ENCODE measurements at places on chromosomes 2 and 18. TPM values are rescaled to one million over a fixed set of nuclear protein-coding genes. Genes with fewer than 3 reads are reported as not detected.

Gene AMER3
- polyA plus RNA-seq = under 0.01 TPM

Gene ERLEC1
- polyA plus RNA-seq = 23.4 TPM

Gene REG3G
- not detected for polyA plus RNA-seq

DNA sequence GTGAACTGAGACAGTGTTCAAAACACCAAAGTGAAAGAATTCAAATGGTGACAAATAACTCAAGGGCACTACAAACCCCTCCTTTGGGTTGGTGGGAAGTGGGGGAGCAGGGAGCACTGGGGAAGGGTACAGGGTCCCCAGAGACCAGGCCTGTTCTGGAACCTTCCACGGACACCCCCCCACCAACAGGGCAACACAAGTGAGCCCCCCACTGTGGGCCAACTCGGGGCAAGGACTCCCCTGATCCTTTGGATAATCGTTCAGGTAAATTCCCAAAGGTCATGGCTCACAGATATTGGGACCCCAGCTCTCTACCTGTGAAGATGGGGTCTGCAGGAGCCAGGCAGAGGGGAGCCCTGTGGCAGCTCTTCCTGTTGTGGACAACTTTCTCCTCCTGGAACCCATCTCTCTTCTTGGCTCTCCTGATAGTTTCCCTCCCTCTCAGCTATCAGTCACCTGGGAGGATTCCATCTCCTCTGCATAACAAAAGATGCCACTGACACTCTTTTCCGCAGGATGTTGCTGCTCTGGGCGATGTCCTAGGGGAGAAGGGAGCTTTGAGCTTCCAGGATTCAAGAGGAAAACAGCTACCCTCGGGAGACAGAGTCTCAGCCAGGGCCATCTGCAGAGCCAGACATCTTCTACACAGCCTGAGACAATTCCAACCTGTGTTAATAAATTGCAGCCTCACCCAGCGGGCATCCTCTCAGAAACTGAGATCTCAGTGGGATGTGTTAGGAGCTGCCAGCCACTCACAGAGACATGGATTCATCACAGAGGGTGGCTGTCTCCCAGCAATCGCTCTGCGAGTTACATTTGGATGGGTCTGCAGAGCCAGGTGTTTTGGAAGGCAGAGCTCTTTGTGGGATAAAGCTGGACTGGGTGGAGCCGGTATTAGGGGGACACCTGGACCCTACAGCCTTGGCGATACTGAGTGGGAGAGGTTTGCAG, 35.4 kb downstream of the MBP start:
- no peak for DNase-seq

- no peak for DNase-seq
Measured at GRCh38 chr2:8394131-8394530, 287.7 kb upstream of the ID2 start.

Data from sigmoid colon (tissue), 7 donors.